ENCODE measurements at places on chromosomes 12 and 14.

- no peak for DNase-seq
Measured at GRCh38 chr12:111268738-111269572, 99.9 kb downstream of the PHETA1 start.

DNA sequence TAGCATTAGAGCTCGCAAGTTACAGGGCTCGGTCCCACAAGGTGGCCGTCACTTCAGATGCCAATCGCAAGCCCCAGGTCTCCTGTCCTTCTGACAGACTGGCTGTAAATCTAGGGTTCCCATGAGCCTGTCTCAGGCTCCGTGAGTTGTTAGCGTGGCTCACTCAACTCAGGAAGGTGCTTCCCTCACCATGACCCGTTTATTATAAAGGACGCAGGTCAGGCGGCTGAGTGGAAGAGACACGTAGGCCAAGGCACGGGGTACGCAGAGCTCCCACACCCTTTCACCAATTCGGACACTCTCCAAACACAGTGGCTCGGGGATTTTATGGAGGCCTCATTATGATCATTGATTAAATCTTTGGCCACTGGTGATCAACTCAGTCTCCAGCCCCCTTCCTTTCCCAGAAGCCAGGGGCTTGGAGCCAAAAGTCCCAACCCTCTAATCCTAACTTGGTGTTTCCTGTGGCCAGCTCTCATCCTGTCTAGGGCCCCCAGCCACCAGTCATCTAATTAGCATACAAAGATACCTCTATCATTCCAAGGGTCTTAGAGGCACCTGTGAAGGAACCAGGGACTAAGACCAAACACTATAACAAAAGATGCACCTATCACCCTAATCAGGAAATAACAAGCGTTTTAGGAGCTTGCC lies 25.8 kb upstream of the LRTM2 start:
- no peak for DNase-seq

DNA sequence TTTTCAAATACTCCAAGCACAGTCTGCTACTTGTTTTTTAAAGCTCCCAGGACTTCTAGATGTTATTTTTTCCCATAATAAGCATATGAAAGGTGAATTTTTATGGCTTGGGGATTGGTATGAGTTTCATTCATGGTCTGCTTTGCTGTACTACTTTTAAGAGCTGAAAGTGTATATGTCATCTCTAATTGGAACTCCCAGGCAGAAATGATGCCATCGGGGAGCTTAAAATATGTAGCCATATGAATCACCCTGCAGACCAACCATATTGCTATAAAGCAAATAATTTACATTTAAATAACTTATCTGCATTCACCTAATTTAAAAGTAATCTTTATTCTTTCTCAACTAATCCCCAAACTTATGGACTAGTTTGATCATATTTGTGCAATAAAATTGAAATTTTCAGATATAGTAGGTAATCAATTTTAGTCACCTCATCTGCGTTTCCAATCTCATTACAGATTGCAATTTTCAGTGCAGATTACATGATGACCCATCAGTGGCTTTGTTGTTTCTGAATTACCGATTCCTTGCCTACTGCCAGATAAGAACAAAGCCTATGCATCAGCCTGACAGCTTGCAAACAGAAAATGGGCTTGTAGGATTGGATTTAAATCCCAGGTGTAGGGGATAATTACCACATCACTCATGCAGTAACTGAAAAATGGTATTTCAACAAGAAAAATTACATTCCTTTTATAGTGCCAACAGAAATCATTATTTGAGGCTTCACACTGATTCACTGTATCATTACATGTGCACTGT lies 689.4 kb downstream of the NOVA1 start:
- no peak for DNase-seq

DNA sequence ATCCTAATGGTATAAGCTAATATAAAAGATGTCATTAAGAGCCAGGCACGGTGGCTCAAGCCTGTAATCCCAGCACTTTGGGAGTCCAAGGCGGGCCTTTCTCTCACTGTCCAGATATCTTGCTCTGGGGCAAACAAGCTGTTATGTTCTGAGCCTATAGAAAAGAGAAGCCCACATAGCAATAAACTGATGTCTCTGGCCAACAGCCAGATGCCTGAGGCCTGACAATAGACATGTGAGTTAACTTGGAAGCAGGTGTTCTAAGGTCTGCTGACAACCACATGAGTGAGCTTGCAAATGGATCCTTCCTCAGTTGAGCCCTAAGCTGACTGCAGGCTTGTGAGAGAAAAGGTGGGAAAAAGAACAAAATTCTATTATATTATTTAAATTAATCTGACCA lies 25.0 kb downstream of the YAF2 start:
- no peak for DNase-seq

DNA sequence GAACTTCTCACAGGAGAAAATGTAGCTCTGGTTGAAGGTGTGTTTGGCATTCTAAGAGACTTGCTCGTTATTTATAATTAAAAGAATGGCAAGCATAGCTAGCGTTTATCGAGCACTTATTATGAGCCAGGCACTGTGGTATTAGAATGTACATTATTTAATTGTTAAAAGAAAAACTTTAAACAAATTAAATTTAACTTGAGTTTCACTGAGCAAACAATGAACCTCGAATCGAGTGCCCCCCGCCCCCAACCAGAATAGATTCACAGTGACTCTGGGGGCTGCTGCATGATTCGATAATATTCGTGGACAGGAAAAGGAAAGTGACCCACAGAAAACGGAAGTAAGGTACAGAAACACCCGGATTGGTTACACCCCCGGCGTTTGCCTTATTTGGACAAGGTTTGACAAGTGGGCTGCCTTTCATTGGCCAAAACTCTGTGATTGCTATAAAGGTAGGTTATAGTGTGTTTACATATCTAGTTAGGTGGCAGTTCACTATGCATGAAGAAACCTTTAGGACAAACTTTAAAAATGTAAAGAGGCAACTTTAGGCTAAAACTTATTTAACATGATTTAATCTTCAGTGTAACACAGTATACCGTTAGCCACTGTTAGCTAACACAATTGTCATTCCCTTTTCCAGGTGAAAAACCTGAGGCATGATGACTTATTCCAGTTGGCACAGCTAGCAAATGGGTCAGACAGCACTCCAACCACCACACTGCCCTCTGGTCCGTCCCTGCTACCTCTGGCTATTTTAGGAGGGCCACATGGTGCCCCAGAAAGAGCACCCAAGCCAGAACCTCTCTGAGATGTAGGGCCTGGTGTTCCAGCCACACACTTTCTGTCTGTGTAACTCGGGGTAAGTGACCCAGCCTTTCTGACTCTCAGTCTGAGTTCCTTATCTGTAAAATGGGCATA lies 7.1 kb downstream of the SCNN1A start:
- no peak for DNase-seq

- no peak for DNase-seq
Measured at GRCh38 chr12:5455045-5455444, 23.1 kb downstream of the NTF3 start.

DNA sequence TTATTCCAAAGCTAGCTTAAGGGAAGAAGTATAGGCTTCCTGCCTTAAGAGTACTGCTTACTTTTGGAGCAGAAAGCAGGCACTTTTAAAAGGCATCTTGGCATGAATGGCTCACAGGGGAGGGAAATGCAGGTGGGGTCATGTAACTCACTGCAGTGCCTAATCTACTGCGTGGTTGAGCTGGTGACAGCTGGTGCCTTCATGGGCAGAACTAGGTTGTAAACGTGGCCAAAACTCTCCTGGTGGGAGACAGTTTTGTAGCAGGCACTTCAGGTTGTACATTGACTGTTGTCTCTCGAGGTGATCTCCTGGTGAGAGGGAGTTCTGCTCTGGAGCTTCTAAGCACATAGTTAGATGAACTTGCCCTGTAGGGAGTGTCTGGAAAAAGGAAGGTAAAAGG lies 962.5 kb downstream of the DIO2 start:
- no peak for DNase-seq

- no peak for DNase-seq
Measured at GRCh38 chr12:59734371-59734770, 138.5 kb downstream of the SLC16A7 start.

- no peak for DNase-seq
Measured at GRCh38 chr12:87430444-87430843, 598.8 kb downstream of the C12orf50 start.

DNA sequence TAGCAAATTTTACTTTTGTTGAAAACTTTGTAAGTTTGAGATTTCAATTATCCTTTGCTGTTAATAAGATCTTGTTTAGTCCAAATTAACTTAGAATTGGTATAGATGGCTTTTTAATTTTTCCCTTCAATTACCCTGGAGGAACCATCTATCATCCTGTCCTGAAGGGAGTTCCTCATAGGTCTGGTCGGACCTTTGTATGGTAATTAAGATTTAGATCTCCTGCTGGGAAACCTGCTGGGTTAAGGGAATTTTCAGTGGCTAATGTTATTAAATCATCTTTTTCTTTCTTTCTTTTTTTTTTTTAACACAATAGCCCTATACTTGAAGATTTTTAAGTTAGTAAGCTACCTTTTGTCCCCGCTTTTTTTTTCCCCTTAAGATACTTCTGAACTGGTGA lies 63.0 kb upstream of the PRMT8 start:
- DNase-seq, result no peak

GRCh38 chr12:30975581-30975980 lies 49.0 kb downstream of the TSPAN11 start:
- DNase-seq, result no peak

DNA sequence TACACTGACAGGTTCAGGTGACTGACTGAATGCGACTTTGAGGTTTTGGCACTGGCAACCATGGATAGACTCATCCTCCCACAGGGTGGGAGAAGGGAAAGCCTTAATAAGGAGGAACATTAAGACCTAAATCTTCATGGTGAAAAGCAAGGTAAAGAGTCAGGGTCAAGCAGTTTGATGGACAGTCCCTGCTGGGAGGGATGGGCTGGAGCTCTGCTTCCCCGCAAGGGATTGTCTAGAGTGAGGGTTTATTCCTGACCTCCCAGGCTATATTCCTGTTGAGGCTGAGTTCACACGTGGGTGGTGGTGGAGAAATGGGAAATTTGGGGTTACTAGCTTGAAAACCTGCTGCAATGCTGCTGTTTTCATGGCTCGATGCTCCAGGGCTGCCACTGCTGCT lies 9.4 kb upstream of the STAC3 start:
- no peak for DNase-seq

DNA sequence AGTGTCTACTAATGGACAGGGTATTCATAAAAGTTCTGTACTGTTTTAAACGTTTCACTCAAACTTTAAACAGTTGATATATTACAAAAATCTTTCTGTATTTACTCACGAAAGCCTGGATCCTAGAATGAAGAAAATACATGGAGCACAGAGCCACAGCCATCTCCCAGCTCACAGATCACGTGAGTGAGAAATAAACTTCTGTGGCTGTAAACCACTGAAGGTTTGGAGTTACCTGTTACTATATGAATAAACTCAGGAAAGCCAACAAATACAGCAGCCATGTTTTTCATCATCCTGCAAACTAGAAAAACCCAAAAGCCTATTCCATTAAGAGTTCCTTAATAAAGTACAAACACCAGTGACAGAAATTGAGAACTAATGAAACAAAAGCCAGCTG lies 867 bp upstream of the TDG start:
- no peak for DNase-seq

GRCh38 chr12:92186038-92186470 lies 40.4 kb upstream of the BTG1 start:
- DNase-seq, result no peak

DNA sequence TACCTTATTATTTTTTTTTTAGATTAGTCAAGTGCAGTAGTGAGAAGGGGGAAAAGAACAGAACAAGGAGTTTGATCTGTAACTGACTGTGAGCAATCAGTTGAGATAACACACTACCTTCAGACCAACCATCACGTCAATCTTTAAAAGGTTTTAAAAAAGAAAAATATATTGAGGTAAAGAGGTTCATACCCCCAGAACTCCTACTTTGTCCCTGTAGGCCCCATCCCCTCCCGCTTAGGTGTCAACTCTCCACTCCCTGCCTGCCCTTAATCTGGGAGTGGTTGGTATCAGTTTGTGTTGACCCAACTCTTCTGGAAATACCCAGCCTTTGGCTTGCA lies 16.2 kb downstream of the MMP14 start:
- DNase-seq, result no peak

DNA sequence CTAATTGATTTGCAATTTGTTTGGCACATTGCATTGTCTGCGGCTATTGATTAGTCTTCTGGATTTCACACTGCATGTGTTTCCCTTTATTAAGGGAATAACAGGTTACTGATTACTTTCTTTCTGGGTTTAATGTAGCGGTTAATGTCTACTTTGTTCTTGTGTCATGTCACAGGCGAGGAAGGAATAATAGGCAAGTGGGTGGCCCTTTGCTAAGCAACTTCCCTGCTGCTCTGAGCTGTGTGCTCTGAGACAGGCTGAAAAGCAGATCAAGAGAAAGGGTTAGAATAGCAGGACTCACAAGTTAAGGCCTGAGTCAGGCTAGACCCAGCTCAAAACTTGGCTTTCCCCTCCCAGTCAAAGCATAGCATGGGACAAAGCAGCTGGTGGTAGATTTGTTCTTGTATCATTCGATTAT lies 77.2 kb downstream of the NKX2-1 start:
- no peak for DNase-seq

GRCh38 chr12:27343255-27344000 lies 10.8 kb downstream of the BMAL2 start:
- DNase-seq, result no peak

GRCh38 chr14:55120571-55121495 lies 8.2 kb upstream of the LGALS3 start:
- no peak for DNase-seq

GRCh38 chr12:55631733-55632132 lies 5.0 kb upstream of the OR10P1 start:
- DNase-seq, result no peak

- no peak for DNase-seq
Measured at GRCh38 chr12:24222968-24223367, 273.5 kb upstream of the SOX5 start.

GRCh38 chr12:48764521-48764920 lies 24.4 kb downstream of the ADCY6 start:
- no peak for DNase-seq

GRCh38 chr14:99809859-99810558 lies 16.8 kb downstream of the EML1 start:
- DNase-seq, result no peak

GRCh38 chr14:95078867-95079266 lies 78.5 kb downstream of the DICER1 start:
- DNase-seq, result no peak

- DNase-seq, result no peak
Measured at GRCh38 chr12:113184098-113184899, 979 bp downstream of the DDX54 start.

DNA sequence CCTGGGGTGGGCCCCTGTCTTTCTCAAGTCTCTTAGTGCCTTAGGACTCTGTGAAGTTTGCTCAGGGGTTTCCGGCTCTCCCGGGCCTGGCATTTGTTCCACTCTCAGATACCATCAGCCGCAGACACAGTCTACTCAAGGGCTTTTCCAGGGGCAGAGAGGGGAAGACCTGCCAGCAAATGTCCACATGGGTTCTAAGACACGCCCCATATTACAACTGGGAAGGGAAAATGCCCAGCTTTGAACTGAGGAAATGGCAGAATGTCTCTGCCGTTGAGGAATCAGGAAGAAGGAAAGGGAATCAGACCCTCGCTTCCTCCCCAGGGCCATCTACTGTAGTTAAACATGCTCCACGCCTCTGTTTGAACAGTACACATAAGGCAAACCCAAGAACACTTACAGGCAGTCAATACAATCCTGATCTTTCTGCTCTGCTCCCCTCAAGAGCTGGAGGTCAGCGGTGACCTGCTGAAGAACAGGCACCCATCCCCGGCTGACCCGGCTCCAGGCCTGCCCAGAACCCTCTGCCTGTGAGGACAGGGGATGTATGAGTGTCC lies 7.9 kb downstream of the CCDC85C start:
- DNase-seq, result no peak

Data from stimulated activated CD4-positive, alpha-beta T cell treated with anti-CD3 and anti-CD28 coated beads, Interleukin-12 subunit alpha, Interleukin-12 subunit beta, amount 100 ng/mL, for 24 hours (primary cell).